ENCODE measurements at places on chromosomes 1 and 21.

DNA sequence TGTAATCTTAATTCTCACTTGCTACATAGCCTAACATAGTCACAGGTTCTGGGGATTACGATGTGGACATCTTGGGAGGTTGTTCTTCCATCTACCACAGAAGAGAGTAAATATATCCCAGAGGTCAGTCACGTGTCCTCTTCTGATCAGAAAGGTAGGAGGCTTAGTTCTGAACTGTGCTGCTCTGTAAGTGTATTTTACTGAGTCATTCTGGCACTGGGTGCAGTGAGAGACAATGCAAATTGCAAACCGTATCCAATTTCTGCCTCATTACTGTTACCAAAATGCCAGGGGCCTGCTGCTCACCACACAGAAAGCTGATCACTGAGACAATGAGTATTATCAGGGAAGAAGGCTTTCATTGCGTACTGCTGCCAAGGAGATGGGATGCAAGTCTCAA is 104.0 kb downstream of the GABPA start:
- no peak for DNase-seq

DNA sequence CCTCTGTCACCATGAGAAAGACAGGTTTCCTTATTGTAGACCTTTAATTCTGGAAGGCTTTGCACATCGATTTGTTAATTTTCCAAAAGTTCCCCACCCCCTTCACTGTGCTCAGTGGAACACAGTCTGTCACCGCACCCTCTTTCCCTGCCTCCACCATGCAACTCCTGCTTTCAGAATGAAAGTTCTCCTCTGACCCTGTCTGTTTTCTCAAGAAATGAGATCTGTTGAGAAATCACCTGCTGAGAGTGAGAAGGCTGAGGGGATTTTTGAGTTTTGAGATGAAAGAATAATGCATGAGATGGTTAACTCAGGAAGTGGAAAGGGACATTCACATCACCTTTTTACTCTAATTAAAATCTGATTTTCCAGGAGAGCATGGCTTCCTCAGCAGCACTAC is 99.6 kb downstream of the CYYR1 start:
- DNase-seq, result no peak

DNA sequence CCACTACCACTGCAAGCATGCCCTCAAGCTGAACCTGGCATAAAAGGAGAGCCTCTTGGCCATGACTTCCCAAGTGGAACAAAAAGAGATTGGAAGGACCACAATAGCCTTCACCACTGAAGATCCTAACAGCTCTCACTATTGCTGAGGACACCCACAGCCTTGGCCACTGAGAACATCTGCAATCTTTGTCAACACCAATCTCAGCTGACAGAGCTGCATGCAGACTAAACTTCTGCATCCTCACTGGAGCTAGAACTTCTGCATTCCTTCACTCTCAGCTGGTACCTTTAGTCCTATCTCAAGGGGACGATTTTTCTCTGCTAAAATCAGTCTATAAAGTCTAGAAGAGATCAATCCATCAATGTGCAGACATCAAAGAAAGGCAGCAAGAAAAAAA is 8.3 kb upstream of the FCRL2 start:
- no peak for DNase-seq

DNA sequence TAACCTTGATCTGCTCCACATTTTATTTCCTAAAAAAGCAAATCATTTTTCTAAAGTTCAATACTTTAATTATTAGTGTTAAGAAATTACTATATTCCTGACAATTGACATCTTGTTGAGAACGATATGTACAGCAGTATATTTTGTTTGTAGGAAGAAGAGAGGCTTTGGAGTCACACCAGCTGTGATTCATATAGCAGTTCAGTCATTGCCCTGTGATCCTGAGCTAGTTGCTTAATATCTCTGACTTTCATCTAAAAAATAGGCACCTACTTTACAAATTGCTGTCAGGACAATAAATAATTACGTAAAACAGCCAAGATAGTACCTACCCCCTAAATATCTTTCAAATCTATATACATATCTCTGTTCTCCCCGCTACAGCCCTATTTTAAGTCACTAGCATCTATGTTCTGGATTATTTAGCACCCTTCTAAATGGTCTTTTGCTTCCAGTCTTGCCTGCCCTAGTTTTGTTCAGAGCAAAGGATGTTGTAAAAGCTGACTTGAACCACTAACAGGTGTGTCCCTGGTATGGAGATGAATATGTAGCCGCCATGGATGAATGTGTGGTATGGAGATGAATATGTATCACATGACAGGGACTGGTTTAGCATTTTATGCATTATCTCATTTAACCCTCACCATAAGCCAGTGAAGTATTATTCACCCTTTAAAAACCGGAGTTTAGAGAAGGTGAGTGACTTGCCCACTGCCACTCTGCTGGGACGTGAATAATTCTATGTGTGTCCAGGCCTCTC is 42.2 kb downstream of the RNF220 start:
- DNase-seq, result no peak

DNA sequence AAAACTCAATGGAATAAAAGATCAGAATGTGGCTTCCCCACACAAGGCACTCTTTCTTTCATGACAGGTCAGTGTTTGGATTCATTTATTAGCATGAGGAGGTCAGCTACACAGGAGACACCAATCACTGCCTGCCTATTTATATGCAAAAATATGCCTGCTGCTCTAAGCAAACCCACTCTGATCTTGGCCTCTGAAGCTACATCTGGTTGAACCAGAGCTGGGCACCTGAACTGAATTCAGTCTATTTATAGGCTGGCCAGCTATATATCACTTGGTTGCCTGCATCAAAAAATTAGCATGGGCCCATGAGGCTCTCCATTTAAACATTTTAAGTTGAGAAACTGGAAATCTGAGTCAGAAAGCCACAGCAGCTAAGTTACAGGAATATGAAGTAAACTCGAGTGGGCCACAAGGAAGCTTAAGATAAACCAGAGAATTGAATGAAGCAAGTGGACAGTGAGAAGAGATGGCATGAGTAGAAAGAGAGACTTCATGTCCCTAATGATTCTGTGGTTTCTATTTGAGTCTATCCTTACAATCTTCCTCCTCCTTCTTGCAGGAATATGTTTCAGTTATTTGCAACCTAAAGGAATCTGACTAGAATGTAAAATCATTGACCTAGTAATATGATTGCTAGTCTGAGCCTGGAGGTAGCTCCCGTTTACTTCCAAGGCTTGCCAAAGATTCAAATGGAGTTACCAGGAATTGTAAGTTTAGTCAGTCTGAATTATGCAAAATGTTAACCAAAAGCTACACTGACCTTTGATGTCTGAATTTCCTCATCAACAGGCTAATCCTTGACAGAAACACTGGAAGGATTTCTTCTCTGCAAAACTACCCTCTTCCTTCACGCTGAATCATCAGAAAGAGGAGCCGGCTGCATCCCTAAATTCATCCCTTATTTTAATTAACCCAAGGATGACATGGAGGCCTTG is 17.7 kb downstream of the DDAH1 start:
- no peak for DNase-seq

GRCh38 chr1:11728126-11728806 is 7.7 kb upstream of the AGTRAP start:
- DNase-seq, result no peak

DNA sequence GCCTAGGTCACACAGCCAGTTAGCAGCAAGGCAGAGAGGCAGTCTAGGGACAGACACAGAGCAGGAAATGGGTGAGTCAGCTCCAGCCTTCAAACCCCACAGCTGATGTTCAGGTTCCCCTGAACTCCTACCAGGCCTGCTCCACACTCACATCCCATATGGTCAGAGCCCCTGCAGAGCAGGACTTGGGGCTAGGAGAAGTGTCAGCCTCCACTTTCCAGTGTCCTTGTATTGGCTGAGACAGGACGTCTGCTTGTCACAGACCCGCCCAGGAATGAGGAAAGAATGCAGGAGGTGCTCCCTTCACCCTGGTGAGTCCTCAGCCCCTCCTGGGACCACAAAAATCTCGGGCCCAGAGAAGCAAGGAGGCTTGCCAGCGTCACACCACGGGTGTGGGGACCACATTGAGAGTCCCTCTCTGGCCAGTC is 92.5 kb downstream of the LACTBL1 start:
- DNase-seq, result peak; percentile 18

DNA sequence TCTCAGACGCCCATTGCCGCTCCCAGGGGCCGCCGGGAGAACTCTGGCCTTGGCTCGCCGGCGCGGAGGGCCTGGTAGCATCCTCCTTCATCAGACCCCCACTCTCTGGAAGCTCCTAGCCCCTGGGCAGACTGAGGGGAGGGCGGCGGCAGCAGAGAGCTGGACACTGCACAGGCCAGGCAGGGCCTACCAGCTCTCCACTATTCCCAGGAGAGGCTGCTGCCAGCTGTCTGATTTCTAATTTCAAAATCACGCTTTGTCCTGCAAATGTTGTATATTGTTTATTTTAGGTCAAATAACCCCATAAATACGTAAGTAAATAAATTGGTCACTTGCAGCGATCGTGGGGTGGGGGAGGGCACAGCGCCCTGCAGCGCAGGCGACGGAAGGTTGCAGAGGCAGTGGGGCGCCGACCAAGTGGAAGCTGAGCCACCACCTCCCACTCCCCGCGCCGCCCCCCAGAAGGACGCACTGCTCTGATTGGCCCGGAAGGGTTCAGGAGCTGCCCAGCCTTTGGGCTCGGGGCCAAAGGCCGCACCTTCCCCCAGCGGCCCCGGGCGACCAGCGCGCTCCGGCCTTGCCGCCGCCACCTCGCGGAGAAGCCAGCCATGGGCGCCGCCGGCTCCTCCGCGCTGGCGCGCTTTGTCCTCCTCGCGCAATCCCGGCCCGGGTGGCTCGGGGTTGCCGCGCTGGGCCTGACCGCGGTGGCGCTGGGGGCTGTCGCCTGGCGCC is at the start of gene MTARC1:
MTARC1 (plus strand) TSS at position 577 of the 732 bp plus-strand sequence; CDS start at position 609, 32 bp downstream.
- no peak for DNase-seq

- no peak for DNase-seq
These were observed 31.6 kb downstream of the RGS5 start for GRCh38 chr1:163170975-163171676.

DNA sequence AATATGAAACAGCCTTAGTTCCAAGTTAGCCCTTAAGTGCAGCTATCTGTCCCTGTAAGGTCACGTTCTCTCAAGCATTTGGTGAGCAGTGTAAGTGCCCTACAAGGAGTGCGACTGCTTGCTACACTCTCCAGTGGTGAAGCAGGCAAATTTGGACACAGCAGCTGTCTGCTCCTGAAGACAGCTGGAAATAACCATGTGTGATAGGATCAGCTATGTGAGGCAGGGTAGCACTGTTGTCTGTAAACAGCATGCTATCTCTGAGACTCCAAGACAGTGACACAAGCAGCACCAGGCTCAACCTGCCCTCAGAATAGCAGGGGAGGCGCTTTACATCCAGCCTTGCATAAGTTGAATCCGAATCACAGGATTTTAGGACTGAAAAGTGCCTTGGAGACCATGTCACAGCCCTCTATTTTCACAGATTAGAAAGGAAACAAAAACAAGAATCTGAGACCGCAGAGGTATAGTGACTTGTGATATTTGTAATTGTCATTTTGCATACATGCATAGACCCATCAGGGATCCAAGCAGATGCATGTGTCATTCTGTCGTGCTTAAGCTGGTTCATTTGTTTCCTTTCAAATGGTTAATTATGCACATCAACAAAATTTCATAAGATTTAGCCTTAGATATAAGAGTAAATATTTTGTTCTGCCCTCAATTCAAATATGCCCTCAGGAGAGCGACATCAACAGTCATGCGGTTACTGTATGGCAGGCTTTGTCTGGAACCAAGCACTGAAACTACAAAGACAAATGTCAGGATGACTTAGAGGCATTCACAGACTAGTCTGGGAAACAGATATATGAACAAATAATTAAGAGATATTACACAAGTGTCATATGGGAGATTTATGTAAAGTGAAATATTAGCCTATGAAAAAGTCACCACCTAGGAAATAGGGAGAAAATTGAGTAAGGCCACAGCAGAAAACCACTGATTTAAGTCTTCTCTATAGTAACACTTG is 134.9 kb upstream of the NRIP1 start:
- no peak for DNase-seq

DNA sequence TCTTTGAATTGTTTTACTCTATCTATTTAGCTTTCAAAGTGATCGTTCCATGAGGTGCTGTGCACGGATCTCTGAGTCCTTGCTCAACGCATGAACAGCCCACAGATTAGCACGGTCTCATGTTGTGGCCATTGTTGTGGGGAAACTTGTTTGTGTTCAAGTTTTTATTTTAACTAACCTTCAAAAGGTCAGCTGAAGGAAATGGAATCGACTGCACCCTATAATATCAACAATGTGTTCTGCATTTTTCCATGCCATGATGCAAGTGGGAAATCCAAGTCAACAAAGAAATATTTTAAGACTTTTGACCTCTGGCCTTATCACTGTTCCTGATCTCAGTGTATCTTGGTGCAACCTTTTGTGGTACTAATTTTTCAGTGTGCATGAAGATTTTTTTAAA is 6.1 kb downstream of the SH2D1B start:
- DNase-seq, result no peak

DNA sequence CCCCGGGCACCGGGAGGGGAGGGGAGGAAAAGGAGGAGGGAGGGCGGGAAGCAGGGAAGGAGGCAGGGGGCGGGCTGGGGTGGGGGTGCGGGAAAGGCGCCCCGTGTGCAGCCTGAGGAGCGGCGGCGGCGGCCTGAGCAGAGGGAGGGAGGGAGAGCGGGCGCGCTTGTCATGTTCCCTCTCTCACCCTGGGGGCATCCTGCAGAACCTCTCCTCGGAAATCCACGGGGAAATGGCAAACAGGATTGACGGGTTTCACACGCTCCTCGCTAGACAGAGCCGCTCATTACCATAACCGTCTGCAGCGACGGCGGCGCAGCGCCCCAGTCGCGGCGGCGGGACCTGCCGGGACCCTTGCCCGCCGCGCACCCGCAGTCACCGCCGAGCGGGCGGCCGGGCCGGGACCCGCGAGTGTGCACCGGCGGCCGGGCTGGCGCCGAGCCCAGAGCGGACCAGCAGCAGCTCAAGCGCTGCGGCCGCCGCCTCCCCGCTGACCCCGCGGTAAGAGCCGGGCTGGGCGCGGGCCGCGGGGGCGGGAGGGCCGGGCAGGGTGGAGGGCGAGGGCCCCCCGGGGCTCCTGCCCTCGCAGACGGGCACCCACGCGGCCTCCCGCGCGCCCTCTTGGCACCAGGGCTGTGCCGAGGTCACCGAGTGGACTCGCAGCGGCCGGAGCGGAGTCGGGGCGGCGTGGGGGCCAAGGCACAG is at the start of gene SERTAD4:
SERTAD4 (plus strand) TSS at position 286 of the 705 bp plus-strand sequence. CDS start 5,165 bp downstream, outside the sequence.
- no peak for DNase-seq

GRCh38 chr1:227260433-227260832 is 57.9 kb downstream of the CDC42BPA start:
- no peak for DNase-seq
